Stimulated activated CD8-positive, alpha-beta memory T cell treated with anti-CD3 and anti-CD28 coated beads, Interleukin-15, amount 100 ng/mL, for 4 hours (primary cell): ENCODE measurements at places on chromosomes 2 and 18.

DNA sequence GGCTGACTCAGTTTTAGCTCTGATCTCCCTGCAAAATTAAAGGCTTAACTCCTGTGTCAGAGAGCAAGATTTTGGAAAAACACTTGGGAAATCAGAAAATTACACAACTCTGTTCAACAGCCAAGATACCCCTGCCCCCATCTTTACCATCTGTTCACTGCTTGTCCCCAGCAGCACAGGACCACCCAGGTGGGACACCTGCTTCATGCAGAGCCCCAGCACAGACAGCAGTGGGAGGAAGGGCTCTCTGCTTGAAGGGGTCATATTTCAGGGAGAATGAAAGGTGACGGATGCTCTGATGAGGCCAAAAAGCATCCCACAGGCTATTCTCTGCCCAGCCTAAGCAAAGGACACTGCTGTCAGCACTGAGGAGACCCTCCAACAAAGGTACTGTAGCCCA lies 584.6 kb upstream of the KLHL29 start:
- no peak for DNase-seq

- no peak for DNase-seq
These were observed 21.3 kb downstream of the MLPH start for GRCh38 chr2:237508361-237508760.

DNA sequence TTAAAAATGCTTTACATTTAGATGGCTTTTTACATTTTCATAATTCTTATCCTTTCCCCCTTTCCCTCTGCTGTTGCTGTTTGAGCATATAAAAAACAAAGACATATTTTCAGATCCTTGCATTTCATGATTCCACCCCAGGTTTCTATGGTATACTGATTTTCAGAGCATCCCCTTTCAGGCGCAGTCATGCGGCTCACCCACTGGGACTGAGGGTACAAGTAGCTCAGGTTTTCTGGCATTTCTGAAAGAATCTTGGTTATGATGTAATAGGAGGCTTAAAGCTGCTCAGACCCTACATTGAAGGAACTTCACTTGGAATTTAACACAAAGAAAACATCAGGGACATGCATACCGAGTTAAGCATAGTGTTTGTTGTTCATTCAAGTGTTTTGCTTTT lies 310.8 kb downstream of the ETAA1 start:
- no peak for DNase-seq

DNA sequence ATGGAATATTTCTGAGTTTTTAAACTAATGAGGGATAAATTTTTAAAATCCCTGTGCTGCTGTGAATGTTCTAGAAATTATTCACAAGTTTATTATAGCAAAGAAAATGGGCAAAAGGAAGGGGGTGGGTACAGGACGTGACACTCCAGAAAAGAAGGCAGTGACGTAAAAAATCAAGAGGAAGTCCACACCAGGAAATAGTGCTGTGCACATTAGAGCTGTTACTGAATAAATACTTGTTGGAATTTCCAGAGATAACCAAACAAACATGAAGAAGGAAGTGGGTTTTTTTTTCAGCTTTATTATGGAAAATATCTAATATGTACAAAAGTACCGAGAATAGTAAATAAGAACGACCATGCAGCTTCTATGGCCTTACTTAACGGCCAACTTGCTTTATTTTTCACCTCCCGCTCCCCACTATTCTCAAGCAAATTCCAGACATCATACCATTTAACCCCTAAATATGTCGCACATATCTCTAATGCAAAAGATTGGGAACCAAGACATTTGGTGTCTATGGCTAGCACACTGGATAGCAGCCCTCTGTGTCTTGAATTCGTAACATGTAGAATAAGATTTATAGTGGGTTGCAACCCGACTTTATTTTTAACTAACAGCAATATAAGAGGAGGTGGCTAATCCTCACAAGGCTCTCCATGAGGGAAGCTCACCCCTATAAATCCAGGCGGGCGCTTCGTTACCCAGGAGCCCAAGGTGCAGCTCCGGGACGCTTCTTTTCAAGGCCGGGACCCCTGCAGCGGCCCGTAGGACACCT lies 580 bp upstream of the NDUFV2 start:
- DNase-seq: no peak

DNA sequence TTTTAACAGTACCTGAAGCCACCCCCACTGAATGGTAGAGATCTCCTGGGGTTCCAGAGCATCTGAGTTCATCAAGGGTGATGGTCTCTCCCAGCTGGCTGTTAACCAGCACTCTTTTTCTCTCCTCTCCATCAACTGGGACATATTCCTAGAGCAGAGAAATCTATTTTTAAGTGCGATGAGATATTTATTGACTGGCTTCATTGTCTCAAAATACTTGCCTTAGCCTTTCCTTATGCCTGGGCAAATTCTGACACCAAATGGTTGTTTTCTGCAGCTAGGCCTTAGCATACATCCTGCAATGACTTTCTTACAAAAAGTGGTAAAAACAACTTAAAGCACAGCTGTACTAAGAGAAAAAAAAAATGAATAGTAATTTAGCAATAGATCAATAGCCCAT lies 19.6 kb downstream of the NOSTRIN start:
- DNase-seq: no peak

GRCh38 chr2:67646714-67647333 lies 249.7 kb downstream of the ETAA1 start:
- no peak for DNase-seq

- DNase-seq: no peak
These were observed 32.8 kb upstream of the TMEM178A start for GRCh38 chr2:39632876-39633275.

GRCh38 chr18:44589693-44590355 lies 90.9 kb upstream of the SETBP1 start:
- DNase-seq: no peak

DNA sequence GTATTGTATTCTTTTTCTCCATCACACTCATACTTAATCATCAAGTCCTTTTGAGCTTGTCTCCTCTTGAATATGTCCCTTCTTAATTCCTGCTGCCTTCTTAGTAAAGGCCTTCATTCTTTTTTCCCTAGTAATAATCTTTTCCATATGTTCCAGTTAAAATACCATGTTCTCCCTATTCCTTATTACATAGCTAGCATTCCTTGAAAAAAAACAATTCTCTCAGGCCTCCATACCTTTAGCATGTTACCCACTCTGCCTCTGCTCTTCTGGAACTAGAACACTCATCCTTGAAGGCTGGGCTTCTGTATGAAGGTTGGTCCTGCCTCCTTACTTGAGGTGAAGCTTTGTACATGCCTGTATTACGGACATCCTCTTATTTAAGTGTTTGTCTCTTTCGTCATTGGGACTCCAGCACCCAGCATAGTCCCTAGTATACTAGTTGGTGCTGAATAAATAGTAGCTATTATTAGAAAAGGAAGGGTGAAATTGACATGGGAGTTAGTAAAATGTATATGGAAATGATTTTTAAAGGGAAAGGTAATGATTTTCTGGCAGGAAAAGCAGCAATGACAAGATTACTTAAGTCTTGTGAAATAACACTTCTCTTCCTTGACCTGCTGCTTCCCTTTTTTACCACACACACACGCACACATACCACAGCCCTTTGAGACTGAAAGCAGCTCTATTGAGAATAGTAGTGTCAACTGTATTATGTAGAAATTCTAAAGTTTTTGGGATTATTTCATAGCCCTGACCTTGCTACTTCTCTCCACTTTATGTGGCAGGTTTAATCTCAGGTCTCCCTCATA lies 45.6 kb downstream of the REL start:
- DNase-seq: no peak

DNA sequence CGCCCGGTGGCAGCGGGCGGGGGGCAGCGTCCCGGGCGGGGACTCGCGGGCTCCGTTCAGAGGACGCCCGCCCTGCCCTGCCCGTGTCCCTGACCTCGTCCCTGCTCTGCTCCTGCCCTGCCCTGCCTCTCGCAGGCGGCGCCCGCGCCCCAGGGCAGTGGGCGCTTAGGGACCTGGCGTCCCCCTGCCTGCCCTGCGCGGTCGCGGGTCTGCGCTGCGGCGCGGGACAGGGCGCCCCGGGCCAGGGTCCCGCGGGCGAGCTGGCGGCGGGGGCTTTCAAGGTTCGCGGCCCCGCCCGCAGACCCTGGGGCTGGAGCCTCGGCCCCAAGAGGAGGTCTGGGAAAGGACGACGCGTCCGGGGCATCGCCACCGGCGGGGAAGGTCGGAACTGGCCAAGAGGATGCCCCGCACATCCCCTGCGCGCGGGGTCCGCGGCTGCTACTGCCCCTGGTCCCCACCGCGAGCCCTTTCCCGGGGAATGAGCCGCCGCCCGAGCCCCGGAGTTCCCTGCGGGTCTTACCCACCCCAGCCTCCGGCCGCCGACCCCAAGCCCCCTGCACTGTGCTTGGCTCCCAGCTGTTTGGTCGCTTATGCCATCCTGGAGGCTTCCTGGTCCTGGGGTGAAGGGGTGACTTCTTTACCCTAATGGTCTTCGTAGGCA lies 679 bp downstream of the RNF144A start:
- no peak for DNase-seq

GRCh38 chr2:167134381-167135072 lies 246.2 kb downstream of the XIRP2 start:
- no peak for DNase-seq

DNA sequence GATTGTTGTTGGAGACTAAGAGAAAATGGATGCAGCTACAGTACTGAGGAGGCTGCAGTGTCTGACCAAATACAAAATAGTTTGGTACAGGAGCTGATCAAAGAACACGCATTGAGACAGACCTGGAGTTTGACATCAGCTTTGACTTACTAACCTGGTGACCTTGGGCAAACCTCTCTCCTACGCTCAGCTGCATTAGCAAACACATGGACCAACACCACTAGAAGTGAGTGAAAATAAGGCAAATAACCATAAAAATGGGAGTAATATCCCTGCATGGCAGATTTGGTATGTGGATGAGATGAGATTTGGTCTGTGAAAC lies 126.5 kb downstream of the LPIN1 start:
- DNase-seq: no peak

- DNase-seq: no peak
These were observed 272.4 kb upstream of the DPP10 start for GRCh38 chr2:114170070-114170469.

- DNase-seq: no peak
These were observed 24.4 kb upstream of the RAB12 start for GRCh38 chr18:8584798-8585197.

- no peak for DNase-seq
These were observed 70.6 kb downstream of the MBP start for GRCh38 chr18:77061946-77062517.

DNA sequence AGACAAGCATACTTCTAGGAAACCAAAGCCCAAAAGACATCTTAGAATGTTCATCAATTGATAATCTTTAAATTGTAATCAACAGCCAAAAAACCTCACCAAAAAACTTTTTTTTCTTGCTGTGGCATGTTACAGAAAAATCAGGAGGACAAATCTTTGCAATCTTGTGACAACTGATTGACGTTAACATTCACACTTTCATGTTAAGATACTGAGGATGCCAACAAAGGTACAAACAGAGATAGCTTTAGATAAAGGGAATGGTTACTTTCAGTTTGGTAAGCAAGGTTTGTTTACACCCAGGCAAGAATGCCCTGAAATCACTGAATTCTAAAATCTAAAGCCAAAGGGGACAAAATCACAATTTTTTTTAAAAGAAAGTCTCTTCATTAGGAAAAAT lies 92.4 kb downstream of the ZAP70 start:
- DNase-seq: no peak

DNA sequence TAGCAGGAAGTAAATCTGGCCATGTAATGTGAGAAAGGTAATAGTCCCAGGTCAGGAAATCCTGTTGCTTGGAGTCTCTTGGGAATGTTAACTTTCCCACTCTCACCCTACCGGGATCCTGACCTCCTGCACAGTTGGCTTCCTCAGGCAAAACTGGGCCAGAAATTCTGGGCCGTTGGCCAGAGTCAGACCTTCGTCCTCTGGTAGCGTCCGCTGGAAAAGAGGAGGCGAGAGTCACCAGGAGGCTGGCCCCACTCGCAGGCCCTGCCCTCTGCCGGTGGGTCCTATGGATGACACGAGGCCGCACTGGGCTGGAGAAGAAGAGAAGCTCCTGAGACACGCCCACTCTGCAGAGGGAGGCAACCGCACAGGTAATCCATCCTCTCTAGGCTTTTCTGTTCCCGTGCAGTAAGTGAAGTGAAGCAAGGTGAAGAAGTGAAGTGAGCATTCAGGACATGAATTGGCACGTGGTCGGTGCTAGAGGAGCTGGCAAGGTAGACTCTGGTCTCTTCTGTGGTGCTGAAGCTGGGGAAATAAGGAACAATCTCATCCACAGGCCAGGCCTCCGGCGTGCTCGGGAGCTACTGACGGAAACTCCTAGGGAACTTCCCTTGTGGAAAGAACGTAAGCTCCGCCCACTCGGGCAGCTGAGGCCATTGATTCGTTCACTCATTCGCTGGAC lies 182.7 kb upstream of the GLI2 start:
- DNase-seq: no peak

- no peak for DNase-seq
These were observed 1.7 kb downstream of the APOB start for GRCh38 chr2:21041943-21042707.
